ENCODE measurements at places on chromosomes 1 and 21.

DNA sequence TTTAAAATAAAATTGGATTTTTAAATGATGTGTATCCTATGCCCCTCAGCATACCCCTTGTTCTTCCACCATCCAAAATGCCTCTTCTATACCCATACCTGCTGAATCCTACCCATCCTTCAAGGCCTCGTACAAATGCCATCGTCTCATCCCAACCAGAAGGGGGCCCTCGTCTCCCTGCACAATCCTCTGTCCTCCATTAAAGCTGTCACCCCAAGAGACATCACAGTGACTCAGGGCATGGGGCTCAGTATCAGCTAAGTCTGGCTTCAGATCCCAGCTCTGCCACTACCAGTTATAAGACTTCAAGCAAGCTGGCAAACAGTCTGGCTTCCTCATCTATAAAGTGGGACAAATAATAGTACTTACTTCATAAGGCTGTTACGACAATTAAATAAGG lies 23.8 kb downstream of the IGFN1 start:
- no peak for DNase-seq

DNA sequence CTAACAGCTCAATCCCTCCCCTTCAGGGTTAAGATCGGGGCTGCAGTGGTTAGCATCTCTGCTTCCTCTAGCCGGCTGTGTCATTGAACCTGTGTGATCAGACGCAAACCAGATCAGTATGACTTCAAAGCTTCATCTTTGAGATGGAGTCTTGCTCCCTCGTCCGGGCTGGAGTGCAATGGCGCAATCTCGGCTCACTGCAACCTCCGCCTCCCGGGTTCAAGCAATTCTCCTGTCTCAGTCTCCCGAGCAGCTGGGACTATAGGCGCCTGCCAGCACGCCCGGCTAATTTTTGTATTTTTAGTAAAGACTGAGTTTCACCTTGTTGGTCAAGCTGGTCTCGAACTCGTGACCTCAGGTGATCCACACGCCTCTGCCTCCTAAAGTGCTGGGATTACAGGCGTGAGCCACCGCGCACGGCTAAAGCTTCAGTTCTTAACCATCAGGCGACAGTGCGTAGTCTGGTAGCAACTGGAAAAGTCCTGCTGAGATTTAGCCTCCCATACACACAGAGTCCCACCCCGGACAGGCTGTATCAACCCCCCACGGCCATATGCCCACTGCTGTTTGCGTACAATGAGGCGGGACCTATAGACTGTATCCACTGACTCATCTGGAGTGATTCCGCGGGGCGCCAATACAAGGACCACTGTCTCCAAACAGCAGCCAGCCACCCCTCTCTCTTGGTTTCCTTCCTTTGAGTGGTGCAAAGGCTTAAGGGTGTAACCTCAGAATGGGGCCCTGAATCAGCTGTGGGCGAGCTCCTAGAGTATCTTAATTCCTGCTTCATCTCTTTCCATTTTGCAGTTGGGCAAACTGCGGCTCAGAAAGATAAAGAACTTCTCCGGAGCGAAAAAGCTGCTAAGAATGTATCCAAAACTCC lies 23.3 kb downstream of the CELA3A start:
- DNase-seq: peak; percentile 87

- no peak for DNase-seq
Measured at GRCh38 chr1:109796484-109797302, 33.0 kb upstream of the EPS8L3 start.

- no peak for DNase-seq
Measured at GRCh38 chr21:35428937-35429336, 379.8 kb upstream of the RUNX1 start.

- no peak for DNase-seq
Measured at GRCh38 chr1:245207056-245207638, 52.4 kb downstream of the KIF26B start.

- no peak for DNase-seq
Measured at GRCh38 chr1:227729881-227730629, 5.0 kb downstream of the JMJD4 start.

DNA sequence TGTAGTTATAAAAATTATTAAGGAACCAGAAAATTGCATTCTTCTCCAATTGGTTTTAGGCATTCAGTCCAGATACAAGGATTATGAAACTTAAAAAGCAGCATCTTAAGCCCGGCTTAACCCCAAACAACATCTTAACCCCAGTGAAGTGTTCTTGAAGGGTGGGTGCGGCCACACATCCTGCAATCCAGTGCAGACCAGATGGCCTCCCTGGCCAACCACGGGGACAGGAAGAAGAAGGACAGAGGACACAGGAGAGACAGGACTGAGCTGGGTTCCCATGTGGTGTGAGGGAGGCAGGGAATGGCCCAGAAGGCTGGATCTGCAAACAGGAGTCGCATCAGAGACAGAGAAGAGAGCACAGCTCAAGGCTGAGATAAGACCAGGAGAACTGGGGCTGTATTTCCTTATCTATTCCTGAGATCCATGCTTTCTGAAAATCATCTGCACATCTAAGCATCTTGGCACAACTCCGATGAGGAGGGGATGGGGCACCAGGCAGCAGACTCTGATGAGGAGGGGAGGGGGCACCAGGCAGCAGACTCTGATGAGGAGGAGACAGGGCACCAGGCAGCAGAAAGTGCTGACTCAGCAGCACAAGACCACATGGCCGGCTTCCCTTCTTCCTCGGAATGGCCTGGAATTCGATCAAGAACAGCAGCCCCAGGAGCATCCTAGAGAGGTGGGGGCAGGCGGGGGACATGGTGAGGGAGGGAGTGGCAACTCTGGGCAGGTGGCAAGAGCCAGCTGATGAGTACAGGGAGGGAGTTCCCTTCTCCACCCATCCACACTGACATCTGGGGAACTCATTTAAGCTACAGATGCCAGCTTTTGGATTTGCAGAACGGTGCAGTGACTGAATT lies 26.6 kb downstream of the ABCG1 start:
- DNase-seq: peak; percentile 80

- peak; percentile 21 for DNase-seq
Measured at GRCh38 chr21:29775462-29775861, 164.3 kb downstream of the GRIK1 start.

DNA sequence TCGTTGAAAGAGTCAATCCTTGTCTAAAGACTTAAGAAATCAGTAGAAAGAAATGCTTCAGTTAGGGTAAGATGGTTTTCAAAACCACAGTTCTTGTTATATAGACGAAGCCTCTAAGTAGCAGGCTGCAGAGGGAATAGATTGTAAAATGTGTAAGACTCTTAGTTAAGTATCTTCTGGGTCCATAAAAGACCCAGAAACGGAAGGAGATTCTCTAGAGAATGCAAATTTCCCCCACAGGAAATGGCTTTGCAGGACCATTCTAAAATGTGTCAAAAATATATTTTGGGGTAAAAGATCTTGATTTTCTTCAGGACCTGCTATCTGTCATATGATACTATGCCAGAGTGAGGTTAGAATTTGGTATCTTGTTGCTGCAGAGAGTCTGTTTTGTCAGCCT lies 13.4 kb downstream of the OR2T1 start:
- no peak for DNase-seq

- DNase-seq: no peak
Measured at GRCh38 chr1:97780884-97781283, 139.9 kb downstream of the DPYD start.

- no peak for DNase-seq
Measured at GRCh38 chr1:115790356-115790755, 21.8 kb upstream of the CASQ2 start.

- no peak for DNase-seq
Measured at GRCh38 chr1:111620441-111620971, 917 bp downstream of the RAP1A start.

DNA sequence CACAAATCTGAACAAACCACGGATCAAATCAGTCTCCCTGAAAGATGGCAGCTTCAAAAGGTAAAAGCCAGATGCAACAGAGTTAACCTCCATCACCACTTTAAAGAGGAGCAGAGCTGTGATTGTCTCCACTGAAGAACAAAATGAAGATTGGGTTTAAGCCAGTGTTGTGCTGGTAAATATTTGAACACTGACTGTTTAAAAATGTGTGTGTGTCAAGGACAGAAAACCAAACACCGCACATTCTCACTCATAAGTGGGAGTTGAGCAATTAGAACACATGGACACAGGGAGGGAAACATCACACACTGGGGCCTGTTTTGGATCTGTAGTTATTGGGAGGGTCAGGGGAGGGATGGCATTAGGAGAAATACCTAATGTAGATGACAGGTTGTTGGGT lies 83.9 kb downstream of the ST6GALNAC5 start:
- no peak for DNase-seq

DNA sequence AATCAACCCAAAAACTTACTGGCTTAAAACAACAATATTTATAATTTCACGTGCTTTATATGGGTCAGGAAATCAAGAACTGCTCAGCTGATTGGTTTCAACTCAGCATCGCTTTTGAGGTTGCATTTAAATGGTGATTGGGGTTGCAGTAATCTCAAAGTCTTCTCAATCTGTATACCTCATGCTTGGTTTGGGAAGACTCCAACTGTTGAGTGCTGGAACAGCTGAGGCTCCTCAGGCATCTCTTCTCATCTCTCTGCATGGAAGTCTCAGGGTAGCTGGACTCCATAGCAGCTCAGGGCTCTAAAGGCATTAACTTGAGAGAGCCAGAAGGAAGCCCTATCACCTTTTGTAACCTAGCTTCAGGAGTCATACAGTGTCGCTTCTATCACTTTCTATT lies 35.1 kb downstream of the AK5 start:
- DNase-seq: no peak

Measured in right hindlimb (tissue), 1 donor.